ENCODE measurements at places on chromosomes 4 and X.

DNA sequence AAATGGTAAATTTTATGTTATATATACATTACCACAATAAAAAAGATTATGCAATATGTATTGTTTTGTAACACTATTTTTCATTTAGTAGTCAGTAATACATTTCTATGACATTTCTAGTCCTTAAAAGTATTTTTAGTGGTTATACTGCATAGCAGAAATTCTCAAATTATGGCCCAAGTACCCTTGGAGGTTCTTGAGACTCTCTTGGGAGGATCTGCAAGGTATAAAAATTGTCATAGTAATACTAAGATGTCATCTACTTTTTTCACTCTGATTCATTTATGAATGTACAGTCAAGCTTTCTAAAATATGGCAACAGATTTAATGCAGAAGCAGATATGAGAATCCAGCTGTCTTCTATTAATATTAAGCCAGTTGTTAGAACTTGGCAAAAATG, 138.6 kb upstream of the NAP1L5 start:
- no peak for DNase-seq

GRCh38 chr4:110032603-110033002, 119.9 kb downstream of the EGF start:
- no peak for DNase-seq

DNA sequence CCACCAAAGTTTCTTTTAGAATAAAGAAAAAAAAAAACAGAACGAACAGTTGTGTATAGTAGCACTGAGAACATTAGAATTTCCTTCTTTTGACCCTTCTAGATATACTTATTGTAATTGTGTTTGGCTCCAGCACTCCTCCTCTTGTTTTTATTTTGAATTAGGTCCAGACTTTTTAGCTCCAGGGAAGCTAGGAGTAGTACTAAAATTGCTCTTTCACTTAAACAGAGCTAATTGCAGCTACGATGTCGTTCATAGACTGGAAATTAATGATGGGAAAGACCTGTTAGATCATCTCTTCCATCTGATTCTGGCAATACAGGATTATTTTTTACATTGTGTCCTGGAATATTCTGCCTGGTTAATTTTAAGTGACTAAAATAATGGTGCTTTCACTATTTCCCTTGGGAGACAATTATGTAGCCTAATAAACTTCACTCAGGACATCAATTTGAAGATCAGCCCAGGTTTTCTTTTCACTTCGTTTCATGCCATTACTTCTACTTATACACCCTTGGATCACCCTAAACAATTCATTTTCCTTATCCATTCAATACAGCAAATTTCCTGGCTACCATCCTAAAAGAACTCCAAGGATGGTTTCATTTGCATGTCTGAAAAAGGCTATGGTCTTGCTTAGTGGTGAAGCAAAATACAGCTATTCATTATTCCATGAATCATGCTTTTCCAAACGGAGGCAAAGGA, 480.8 kb upstream of the TECRL start:
- no peak for DNase-seq

- no peak for DNase-seq
These were observed 52.9 kb upstream of the HPGDS start for GRCh38 chr4:94395562-94395961.

- no peak for DNase-seq
These were observed 10.1 kb downstream of the PSAPL1 start for GRCh38 chr4:7424553-7425111.

DNA sequence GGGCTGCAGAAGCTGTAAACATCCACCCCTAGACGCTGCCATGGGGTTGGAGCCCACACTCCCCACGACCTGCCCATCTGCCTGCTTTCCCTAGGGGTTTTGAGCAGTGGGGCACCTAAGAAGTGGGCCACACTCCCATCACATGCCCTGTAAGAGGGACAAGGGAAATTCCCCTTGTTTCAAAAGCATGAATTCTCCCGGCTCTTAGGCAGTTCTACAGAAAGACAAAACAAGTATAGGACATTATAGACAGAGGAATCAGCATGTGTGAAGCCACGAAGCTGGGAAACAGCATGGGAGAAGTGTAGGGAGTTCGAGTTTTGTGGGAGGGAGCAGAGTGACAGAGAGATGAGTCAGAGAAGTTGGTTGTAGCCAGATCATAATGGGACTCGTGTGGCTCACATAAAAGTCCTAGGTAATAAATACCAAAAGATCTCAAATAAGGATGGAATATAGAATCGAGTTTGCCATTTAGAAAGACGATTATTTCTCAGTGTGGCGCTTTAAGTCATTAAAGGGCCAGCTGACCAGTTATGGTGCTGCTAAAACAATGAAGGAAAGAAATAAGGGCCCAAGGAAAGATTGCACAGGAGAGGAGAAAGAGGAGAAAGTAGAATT, 23.9 kb downstream of the APOO start:
- no peak for DNase-seq

- DNase-seq, result no peak
These were observed 443.9 kb downstream of the INPP4B start for GRCh38 chr4:142402156-142402555.
